ENCODE measurements at places on chromosomes 5 and 9.
A peak's percentile ranks its signal among the peaks of the same experiment; 100 is the strongest.

DNA sequence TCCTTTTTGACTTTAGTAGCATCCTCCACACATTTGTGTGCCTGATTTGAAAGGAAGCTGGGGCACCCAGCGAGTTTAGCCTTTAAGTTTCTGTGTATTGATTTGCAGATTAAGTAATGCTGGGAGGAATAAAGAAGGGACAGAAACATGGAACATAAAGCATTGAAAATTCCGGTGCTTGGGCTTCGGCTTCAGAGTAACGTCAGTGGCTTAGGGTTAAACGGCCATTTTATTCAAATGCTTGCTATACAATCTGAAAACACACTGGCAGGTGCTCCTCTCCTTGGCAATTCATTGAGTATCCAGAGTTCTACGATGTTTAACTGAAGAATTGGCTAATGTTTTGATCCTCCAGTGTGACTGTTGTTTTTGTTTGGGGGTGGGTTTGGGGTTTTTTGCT lies 58.0 kb upstream of the FSD1L start:
- DNase-seq = no peak

DNA sequence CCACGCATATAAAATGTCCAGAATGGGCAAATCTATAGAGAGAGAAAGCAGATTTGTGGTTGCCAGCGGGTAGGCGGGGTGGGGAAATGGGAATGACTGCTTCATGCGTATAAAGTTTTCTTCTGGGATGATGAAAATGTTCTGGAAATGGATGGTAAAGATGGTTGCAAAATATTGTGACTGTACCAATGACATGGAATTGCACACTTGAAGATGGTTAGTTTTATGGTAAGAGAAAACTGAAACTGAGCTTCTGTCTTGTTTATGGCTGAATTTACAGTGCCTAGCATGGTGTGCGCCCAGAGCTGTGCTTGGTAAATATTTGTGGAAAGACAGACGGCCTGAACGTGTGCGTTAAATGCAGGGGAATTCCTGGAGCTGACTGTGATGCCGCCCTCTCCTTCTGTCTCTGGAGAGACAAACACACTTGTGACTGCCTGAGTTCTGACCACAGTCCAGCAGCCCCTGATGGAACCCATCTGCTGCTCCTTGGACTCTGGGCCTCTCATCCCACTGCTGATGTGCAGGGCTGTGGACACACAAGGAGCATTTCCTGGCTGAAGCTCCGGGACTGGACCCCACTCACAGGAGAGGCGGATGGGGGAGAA lies 8.6 kb upstream of the PTGES start:
- no peak for DNase-seq

DNA sequence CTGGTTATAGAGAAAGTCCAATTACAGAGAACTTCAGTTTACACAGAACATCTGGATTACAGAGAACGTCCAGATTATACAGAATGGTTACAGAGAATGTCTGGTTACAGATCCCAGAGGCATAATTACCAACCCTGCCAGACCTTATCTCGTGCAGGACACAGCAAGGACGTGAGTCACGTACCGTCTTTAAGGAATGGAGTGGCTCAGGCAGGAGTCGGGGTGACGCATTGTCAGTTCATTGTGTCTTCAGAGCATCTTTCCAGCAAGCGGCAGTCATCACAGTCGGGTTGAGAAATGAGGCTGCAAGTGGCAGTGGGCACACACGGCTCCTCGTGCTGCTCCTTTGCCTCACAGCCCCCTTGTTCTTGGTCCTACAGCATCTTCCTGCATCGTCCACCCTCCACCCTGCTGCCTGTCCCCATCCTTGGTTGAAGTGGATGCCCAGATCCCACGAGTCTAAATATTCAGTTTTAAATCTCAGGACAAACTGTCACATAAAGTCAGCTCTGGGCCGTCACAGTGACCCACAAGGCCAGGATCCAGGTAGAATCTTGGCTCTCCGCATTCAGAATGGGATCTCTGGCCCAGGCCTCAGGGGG lies 30.0 kb upstream of the SLC6A19 start:
- DNase-seq = no peak

- no peak for DNase-seq
These were observed 22.4 kb downstream of the ZDHHC11B start for GRCh38 chr5:761854-762710.

GRCh38 chr5:156584871-156585270 lies 257.9 kb downstream of the SGCD start:
- DNase-seq = no peak

DNA sequence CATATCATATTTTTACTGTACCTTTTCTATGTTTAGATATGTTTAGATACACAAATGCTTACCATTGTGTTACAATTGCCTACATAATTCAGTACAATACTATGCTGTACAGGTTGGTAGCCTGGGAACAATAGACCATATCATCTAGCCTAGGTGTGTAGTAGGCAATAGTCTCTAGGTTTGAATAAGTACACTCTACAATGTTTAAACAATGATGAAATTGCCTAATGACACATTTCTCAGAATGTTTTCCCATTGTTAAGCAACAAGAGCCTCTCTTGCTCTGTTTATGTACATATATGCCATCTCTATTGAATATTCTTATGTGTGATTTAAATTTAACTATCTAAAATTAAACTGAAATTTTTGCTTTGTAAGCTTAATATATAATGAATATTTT lies 209.6 kb upstream of the ST8SIA4 start:
- DNase-seq = no peak

DNA sequence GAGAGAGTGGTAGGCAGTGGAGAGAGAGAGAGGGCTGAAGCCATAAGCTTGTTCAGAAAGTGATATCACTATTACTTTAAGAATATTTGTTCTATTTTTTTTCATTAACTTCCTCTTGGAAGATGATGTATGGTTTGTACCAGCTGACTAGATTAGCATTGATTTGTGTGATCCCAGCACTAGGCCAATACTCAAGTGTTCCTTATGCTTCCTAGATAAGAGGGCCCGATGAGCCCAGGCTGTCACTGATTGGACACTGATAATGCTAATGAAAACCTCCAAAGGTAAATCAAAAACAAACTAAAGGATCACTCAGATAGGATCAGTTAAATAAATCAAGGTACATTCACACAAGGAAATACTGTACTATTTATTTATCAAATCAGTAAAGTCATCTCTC lies 52.7 kb upstream of the OTULINL start:
- DNase-seq = no peak

DNA sequence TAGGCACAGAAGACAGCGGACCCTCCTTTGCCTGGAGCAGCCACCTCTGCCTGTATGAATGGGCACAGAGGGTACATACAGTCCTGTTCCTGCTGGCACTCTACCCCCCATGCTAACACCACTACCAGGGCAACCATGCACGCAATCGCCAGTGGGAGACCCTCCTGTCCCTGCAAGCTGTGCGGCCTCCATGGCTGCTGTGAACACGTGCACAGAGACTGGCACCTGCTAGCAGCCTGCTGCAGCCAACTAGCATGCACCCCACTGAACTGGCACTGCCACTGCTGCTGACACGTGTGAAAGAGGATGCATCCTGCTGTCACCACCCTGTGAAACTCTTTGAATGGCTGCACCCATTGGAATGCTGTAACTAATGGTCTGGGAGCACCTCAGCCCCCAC lies 885.2 kb upstream of the ARRDC3 start:
- DNase-seq = no peak

DNA sequence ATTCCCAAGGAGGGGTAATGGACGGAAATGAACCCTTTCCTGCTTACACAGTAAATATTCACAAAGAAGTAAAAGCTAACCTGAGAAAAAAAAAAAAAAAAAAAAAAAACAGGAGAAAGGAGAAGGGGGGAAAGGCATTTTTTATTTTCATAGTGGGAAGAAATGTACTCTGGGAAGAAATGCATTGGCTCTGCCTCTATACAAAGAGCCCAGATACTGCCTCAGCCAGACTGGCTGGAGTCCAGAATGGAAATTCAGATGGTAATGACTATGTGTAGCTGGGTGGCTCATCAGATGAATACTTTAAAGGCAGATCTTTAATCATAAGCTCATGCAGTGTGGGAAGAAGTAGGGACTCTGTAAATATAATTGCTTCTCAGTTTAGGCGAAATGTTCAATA lies 124.9 kb upstream of the ZNF608 start:
- peak; percentile 64 for DNase-seq

- no peak for DNase-seq
These were observed 396.9 kb downstream of the ENC1 start for GRCh38 chr5:74243634-74244033.

DNA sequence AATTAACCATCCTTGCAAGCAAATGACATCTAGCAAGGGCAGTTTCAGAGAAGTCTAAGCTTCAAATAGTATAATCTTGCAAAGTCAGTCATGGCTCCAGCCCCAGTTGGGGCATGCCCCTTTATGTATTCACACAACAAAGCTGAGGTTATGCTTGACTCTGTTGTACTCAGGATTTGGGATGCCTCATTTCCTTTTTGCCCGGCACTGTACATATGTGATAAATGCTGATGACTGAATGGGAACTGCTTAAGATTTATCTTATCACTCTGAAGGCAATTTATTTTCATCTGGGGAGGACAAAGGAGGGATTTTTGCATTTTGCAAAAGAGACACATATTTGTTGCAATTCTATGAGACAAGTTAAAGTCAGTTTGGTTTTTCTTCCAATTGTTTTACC lies 219.2 kb downstream of the TRPM3 start:
- DNase-seq = peak; percentile 63

GRCh38 chr5:150264667-150265603 lies 24.6 kb downstream of the CAMK2A start:
- no peak for DNase-seq

DNA sequence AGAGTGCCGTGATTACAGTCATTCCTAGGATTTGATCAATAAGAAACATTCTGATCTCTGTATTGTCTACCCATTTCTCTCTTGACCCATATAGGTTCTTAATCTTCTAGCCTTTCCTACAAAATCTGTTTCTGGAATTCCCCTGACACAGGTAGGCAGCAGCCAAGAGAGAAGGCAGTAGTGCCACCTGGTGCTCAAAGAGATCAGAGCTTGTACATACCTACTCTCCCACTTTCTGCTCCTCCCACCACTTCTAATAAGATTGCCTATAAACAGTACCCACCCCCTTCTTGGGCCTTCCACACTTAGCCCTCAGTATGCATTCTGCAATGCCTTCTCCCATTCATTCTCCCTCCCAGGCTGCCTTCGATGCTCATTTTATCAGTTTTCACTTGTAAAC lies 117.4 kb upstream of the RORB start:
- DNase-seq = peak; percentile 61

DNA sequence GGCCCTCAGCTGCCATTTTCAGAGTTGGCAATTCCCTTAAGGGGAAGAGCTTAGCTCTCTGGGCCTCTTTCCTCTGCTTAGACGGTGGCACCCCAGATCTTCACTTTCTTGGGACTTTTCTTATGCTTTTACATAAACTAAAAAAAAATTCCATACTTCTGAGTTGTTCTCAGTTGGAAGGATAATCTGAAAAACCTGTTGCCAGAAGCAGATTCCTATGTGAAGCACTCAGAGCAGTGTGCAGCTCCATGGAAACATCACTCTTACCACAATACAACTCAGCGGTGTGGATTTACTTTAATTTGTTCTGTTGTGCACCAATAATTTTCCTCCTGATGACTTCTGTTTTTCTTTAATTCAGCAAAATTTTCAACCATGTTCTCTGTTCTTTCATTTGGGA lies 44.1 kb upstream of the MROH2B start:
- peak; percentile 15 for DNase-seq

- DNase-seq = no peak
These were observed 33.1 kb upstream of the MVB12B start for GRCh38 chr9:126293522-126293889.

DNA sequence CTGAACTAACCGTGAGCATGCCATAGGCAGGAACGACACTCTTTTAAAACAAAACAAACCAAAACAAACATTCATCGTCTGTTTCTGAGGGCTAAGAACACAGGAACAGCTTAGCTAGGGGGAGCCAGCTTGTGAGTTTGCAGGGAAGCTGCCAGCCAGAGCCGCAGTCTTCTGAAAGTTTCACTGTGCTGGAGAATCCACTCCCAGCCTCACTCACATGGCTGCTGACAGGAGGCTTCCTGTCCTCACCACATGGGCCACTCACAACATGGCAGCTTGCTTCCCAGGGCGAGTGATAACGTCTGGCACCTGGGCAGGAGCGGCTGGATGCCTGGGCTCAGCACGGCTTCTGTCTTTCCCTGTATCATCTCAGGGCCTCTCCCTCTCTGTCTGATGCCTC lies 275.2 kb downstream of the MSX2 start:
- no peak for DNase-seq

- peak; percentile 13 for DNase-seq
These were observed 12.2 kb upstream of the OR13J1 start for GRCh38 chr9:35882263-35882848.

- no peak for DNase-seq
These were observed 21.0 kb downstream of the F2R start for GRCh38 chr5:76736679-76737556.

GRCh38 chr9:71897577-71897976 lies 13.4 kb downstream of the ABHD17B start:
- DNase-seq = no peak

DNA sequence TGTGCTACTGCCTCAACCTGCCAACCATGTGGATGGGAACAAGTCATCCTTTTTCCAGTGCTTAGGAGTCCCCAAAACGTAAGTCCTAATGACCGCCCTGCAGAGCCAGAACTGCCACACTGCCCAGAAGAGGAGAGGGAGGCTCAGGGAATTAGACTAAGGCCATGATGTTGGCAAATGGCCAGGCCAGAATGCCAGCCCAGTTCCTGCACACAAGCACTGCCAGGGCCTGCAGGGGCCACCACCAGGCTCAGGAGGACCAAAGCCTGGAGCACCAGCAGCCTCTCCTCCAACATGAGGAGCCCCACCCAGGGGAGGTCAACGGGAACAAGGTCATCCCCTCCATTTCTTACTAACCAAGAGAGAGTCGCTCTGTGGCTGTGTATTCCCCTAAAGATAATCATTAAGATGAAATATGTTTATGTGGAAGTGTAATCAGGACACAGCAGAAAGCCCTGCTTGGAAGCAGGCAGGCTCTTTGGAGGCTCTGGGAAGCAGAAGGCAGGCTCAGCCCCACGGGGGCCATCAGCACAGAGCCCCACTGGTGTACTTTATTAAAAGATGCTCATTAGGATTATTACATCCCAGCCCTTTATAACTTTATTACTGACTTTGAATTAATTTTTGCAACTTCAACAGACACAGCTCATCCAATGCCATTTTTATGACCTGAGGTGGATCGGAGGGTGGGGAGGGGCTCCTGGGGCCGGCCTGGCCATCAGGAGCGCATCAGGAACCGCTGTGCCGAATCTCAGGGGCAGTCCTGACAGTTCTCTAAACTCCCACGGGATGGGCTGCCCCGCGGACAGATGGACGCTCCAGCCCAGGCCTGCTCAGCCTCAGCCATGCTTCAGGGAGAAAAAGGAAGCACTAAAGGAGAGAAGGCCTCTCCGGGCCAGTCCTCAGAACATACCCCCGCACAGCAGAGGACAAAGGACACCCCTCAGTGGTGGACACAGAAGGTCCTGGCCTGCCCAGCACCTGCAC lies 127.0 kb downstream of the ADAMTS2 start:
- no peak for DNase-seq

GRCh38 chr9:138104251-138105122 lies 226.9 kb downstream of the CACNA1B start:
- no peak for DNase-seq

- DNase-seq = no peak
These were observed 22.8 kb upstream of the CRHBP start for GRCh38 chr5:76930083-76930482.

- DNase-seq = peak; percentile 86
These were observed 1.2 kb upstream of the NEK6 start for GRCh38 chr9:124256517-124257069.
